Activated CD4-positive, alpha-beta T cell treated with anti-CD3 and anti-CD28 coated beads, Interleukin-2, amount 50 U/mL, for 4 hours (primary cell): ENCODE measurements at places on chromosomes 1 and 21.

GRCh38 chr21:14677013-14677412, 130.9 kb upstream of the SAMSN1 start:
- no peak for DNase-seq

- no peak for DNase-seq
Observed at GRCh38 chr1:201025571-201026002, 2.1 kb upstream of the KIF21B start.

DNA sequence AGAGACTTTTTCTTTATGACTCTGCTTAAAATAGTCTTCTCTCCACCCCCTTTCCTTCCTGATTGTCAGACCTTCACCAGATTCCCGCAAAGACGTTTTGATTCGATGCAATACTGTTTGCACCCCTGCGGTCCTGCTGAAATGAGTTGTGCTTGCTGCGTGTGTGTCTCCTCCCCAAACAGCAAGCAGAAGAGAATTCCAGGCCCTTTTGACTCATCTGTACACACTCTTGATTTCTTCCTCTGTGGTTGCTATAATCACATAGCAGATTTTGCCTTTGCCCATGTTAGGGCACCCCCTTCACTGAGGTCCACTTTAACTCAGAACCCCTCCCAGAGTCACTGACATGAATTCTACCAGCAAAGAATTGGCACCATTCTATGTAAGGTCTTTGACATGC, 136.5 kb downstream of the ZZZ3 start:
- DNase-seq = no peak

GRCh38 chr1:223727541-223727940, 15.2 kb downstream of the CAPN2 start:
- DNase-seq = no peak

- DNase-seq = no peak
Observed at GRCh38 chr1:174788981-174789380, 210.8 kb upstream of the CACYBP start.

GRCh38 chr21:31514598-31514997, 144.9 kb upstream of the SOD1 start:
- DNase-seq = no peak

- no peak for DNase-seq
Observed at GRCh38 chr21:25963181-25963580, 207.4 kb downstream of the APP start.

DNA sequence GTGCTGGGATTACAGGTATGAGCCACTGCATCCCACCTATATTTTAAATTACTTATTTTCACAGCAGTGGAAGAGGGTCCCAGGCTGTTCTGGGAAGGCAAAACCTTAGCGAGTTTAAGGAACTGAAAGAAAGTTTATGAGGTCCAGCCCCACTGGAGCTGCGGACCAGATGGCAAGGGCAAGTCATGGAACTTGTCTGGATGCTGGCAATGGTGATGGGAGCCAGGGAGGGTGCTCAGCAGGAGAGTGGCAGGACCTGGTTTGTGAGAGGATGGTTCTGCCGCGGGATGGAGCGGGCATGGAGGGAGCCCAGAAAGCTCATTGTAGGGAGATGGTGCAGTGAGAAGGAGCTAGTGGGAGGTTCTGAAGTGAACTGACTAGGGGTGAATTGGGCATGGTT, 50.6 kb upstream of the SLC45A1 start:
- no peak for DNase-seq

- DNase-seq = no peak
Observed at GRCh38 chr1:155113450-155113980, 14.2 kb upstream of the EFNA1 start.

DNA sequence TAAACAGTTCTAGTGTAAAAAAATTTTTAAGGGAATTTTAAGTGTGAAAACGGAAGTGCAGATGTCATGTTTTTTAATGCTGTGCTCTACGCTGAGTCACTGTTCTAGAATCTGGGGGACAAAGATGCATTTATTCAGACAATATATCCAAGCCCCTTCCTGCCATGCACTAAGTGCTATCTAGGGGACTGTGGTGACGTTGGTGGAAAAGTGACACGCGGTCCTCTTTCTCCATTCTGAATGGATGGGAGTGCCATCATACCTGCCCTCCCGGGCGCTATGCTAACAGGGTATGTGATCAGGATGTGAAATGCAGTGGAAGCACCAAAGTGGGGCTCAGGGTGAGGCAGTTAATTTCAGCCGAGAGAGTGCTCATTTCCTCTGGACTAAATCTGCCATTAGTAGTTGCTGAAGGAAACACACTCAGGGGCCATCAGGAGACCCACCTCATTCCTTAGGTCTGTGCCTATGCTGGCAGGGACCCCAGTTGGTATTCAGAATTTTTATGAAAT, 6.6 kb downstream of the C1orf226 start:
- no peak for DNase-seq

DNA sequence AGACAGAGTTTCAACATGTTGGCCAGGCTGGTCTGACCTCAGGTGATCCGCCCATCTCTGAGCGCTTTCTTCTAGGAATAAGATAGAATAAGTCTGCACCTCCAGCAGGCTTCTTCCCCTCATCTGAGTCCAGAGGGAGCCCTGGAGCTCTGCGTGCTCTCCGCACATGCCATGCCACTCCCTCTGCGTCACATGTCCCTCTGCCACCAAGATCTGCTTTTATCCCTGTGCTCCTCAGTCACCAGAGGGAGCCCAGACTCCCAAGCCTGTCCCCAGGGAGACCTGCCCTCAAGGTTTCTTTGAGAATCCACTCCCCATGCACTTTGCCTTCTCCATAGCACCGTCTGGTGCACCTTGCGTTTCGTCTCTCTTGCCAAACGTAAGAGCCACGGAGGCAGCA, 213.0 kb downstream of the CAMTA1 start:
- no peak for DNase-seq

DNA sequence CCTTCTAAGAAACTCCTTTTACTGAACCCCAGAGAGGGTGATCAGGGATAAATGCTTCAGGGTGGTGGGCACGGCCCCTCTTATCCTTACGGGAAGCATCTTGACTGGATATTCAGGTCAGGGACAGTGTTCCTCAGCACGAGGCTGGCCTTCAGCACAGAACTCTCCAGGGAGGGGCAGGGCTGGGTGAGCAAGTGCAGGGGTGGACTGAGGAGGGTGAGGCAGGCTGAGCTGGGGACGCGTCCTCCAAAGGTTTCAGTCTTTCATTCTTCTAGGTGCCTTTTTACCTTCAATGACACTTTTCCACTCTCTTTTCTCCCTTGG, 52.3 kb downstream of the RASSF5 start:
- peak; percentile 41 for DNase-seq

DNA sequence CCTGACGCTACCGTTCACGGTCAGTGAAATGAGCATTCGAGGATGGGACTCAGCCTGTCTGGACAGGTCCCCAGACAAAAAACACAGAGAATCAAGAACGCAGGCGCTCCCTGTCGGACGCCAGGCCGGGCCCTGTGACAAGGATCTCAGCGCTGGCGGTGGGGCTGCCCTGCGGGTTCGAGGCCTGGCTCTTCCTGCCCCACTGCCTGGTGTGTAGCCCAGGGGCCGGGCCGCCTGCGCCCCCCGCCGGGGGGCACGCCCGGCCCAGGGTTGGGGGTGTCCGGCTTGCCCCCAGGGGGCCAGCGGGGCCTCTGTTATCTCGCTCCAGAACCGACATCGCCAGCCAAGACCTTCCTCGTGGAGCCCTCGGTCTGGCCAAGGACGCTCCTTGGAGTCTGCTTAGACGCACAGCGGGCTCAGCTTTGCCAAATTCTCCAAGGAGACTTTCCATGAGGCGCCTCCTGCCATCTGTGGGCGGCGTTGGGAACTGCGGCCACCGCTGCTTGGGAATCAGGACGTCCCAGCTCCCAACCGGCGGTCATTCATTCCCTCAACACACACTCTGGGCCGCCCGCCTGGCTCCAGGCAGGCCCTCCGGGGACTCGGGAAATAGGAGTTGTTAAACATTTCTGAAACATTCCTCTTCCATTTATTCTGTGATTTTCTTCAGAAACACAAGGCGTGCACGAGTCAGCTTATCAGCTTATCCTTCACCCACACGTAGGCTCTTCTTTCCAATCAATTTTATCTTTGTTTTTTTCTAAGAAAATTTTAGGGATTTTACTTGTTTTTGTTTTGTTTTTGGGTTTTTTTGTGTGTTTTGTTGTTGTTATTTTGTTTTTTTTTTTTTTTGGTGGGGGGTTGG, 11.3 kb upstream of the RIPK4 start:
- DNase-seq = no peak

DNA sequence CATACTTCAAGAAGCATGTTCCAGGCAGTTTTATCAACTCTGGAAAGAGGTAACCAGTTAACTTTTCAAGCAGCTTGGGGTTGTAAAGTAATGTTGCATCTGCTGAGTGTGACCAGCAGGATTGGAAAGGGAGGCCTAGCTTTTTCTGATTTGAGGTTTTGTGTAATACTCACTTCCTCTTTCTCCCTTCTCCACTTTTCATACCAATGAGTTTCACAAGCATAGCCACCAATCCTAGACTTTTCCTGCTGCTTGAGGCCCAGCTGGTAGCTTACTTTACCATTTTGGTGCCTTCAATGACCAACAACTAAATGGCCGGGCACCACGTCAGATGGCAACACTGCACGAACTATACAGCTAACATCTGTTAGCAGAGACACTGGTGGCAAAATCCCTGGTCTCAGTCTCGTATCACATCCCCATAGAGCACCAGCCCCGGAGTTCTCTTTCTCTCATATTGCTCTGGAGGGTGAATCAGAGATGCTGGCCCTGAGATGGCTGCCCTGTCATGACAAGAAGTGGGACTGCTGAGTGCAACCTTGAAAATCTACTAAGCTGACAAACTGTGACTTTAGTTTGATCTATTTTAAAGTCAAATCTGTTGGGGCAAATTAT, 14.8 kb upstream of the GPR88 start:
- no peak for DNase-seq

GRCh38 chr1:161989108-161989507, 34.6 kb downstream of the OLFML2B start:
- no peak for DNase-seq

DNA sequence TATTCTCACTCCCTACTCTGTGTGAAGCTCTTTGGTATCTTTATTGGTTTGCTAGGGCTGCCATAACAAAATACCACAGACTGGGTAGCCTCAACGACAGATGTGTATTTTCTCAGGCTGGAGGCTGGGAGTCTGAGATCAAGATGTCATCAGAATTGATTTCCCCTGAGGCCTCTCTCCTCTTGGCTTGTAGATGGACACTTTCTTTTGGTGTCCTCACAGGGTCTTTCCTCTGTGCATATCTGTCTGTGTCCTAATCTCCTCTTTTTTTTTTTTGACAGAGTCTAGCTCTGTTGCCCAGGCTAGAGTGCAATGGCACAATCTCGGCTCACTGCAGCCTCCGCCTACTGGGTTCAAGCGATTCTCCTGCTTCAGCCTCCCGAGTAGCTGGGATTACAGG, 71.4 kb upstream of the KCNJ6 start:
- DNase-seq = no peak

DNA sequence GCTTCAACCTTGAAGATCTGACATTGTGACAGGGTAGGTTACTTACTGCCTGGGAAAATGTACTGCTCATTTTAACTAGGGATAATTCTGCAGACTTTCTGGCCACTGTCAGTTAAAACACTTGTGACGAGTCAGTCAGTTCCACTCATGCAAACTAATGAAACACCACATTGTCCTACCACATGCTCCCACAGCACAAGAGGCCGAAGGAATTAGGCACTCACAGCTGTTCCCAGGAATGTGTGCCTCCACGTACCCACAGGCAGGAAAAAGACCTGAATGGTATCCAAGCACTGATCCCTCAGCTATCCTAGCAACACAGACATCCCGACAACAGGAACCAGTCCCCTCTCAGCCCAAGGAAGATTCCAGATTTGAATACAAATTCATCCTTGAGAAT, 12.3 kb downstream of the BCAR3 start:
- no peak for DNase-seq
